ENCODE measurements at places on chromosomes 12 and 14. TPM values are rescaled to one million over a fixed set of nuclear protein-coding genes. Genes with fewer than 3 reads are reported as not detected.

The CATSPERB gene
- not detected for polyA plus RNA-seq

The SPX gene
- 0.75 TPM for polyA plus RNA-seq

The SPIC gene
- not detected for polyA plus RNA-seq

DNA sequence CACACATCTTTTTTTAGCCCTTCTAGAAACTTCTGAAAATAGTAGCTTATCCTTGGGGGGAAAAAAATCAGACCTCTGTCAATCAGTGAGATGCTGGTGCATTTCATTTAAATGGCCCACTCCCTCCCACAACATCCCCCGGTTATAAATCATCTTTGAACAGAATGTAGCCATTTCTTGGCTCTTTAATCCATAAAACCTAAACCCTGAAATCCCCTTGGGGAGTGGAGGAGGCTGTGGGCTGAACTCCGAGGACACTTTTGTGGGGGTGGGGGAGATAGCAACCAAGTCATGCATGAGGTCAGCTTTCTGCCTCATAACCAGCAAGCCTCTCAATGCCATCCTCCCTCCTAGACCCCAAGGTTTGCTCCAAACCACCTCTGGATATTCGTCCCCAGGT lies 21.0 kb downstream of the HRK start:
- no peak for DNase-seq

DNA sequence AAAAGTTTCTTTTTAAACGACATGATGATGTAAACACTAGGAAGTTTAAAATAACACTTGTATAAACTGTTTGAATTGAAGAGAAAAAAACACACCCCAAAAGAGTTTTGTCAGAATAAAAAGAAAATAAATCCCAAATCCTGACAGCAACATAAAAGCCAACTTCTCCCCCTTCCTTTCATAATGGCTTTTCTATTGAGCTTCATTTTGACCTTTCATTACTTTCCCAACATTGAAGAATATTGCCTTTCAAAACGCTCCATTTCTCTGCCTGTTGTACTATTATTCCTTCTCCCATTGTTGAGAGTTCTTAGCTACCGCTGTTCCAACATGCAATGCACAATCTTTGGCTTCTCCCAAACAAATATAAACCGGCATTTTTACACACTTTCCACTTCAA lies 448.5 kb downstream of the BCAT1 start:
- no peak for DNase-seq

GRCh38 chr14:44979273-44979672 lies 17.3 kb downstream of the TOGARAM1 start:
- no peak for DNase-seq
